ENCODE measurements at places on chromosomes 13 and 19. TPM values are rescaled to one million over a fixed set of nuclear protein-coding genes. Genes with fewer than 3 reads are reported as not detected.
A peak's percentile ranks its signal among the peaks of the same experiment; 100 is the strongest.

The IL12RB1 gene
- not detected for total RNA-seq

- DNase-seq: no peak
Observed at GRCh38 chr19:30178721-30179402, 193.3 kb upstream of the ZNF536 start.

The CCDC70 gene
- total RNA-seq: not detected

DNA sequence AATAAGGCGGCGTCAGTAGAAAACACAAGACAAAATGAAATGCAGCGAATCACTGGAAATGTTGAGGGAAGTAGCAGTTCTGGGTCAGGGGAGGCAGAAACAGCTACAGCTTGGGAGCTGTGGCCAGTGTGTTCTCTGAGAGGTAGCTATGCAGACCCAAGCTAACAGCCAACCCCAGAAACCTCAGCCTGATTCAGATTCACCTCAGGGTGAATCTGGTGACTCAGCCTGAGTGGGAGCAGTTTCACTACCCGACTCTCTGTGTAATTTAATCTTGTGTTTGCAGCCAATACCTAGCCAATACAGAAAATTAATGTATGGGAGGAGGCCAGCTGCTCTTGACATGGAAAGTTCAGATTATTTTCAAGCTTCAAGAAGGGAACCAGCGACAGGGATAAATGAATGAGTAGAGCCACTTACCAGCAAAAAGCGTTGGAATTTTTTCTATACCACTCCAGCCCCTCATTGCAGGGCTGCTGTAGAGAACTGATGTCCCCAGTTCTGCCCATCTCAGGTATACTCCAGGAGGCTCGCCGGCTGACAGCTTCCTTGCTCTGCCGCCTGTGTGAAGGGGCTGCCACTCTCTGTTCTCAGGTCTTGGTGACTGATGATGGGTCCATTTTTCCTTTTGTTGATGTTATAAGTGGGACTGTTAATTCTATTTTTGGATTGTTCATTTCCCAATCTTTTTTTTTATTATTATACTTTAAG lies 8.9 kb downstream of the IGFL3 start:
- DNase-seq: peak; percentile 94

DNA sequence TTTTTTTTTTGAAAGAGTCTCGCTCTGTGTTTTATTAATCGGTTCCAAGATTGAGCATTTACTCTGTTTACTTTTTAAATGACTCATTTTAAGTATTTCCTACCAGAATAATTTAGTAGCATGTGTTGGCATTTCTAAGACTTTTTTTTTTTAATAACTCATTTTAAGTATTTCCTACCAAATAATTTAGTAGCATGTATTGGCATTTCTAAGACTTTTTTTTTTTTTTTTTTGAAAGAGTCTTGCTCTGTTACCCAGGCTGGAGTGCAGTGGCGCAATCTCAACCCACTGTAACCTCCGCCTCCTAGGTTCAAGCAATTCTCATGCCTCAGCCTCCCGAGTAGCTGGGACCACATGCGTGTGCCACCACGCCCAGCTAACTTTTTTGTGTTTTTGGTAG lies 13.1 kb downstream of the SETDB2 start:
- no peak for DNase-seq

The ATP4A gene
- total RNA-seq: not detected

Measured in MCF 10A (cell line).